ENCODE measurements at places on chromosomes 3 and 15.

GRCh38 chr3:189139611-189139940 lies 32.2 kb upstream of the TPRG1 start:
- DNase-seq: no peak

GRCh38 chr15:59703979-59704796 lies 15.1 kb upstream of the BNIP2 start:
- no peak for DNase-seq

DNA sequence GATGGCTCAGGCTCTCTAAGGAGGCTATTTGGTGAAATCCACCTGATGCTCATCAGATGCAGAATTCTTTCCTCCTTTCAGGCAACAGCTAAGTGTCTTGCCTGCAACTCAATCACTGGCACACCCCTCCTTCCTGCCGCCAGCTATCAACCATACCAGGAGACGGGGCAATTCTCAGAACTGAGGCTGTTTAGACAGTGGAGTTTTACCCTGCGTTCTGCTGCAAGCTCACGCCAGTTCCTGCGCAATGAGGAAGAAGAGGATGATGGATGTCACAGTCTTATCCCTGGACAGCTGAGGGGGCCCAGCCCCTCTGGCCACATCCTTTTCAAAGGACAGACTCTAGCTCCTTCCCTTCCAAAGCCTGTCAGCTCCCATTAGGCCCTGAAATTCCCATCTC lies 7.0 kb upstream of the MANF start:
- no peak for DNase-seq

DNA sequence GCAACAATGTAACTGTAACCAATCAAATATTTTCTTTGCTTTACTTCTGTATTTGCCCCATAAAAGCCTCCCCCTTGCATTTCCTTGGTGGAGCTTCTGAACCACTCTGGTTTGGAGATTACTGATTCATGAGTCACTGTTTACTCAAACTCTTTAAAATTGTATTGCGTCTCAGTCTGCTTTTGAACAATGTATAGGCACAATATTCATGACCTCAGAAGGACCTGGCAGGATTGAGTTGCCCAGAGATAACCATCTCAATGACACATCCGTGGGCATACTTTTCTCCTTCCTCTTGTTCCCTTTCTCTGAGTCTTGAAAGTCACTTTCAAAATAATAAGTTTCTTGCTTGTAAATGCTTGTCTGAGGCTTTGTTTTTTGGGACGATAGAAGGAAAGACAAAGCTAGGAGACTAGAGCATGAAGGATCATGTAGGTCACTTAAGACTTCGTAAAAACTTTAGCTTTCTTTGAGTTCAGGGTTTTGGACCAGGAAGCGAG lies 57.1 kb upstream of the POU1F1 start:
- no peak for DNase-seq

- no peak for DNase-seq
Observed at GRCh38 chr3:165206454-165207266, 10.5 kb upstream of the SLITRK3 start.

GRCh38 chr3:52385157-52385556 lies 59.7 kb downstream of the SEMA3G start:
- no peak for DNase-seq

- no peak for DNase-seq
Observed at GRCh38 chr3:159866201-159866746, 122.4 kb upstream of the IL12A start.

All from stimulated activated CD4-positive, alpha-beta T cell treated with anti-CD3 and anti-CD28 coated beads, TNF-alpha, amount 100 ng/mL, for 4 hours (primary cell).